Vagina (tissue), 2 donors: ENCODE measurements at places on chromosomes 5 and 9.
A peak's percentile ranks its signal among the peaks of the same experiment; 100 is the strongest.

DNA sequence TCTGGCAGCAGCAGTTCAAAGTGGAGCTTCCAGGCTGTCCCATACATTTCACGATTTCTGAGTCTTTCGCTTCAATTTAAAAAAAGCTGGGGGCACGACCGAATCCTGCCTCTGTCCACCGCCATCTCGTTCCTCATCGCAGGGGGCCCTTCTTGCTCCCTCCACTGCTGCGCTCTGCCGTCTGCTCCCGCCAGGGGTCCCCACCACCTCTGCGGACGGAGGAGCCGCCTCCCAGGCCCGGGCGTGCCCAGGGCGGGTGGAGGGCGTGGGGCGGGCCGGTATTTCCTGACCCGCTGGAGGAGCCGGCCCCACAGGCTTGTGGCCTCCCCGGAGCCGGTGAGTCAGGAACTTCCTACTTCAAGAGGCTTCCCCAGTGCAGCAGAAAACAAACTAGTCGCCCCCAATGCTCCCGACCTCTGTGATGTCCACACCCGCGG, 50.4 kb downstream of the USP20 start:
- peaks cover 31% of the 10 kb centered on the region for H3K4me1 ChIP-seq
- H3K27me3 ChIP-seq: no peaks in the 10 kb centered on the region
- H3K36me3 ChIP-seq: peaks cover 4% of the 10 kb centered on the region
- H3K4me3 ChIP-seq: peak overlapping the region; percentile 41

- H3K4me3 ChIP-seq: no peak overlapping the region
- peaks cover 7% of the 10 kb centered on the region for H3K4me1 ChIP-seq
- H3K27me3 ChIP-seq: no peaks in the 10 kb centered on the region
These were observed 18.5 kb upstream of the ERMP1 start for GRCh38 chr9:5851445-5851844.

DNA sequence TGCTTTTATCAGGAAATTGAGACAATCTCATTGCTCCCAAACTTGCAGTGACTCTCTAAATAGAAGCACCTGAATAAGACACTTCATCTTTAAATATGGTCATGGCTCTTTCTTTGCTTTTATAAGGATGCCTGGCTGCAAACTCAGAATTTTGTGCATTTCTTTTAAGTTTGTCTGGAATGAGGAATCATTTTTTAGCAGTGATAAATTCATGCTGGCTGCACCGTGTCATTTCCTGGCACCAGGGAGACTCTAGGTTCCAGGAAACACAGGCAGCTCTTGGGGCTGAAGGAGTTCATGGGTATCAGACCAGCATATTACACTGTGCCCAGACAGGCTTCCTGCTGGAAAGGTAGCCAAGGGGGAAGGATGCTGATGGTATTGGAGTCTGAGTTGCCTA, 109.9 kb downstream of the NUDT12 start:
- no peak for DNase-seq
- H3K36me3 ChIP-seq: no peaks in the 10 kb centered on the region
- H3K27me3 ChIP-seq: no peaks in the 10 kb centered on the region
- no peak overlapping the region for H3K4me3 ChIP-seq

DNA sequence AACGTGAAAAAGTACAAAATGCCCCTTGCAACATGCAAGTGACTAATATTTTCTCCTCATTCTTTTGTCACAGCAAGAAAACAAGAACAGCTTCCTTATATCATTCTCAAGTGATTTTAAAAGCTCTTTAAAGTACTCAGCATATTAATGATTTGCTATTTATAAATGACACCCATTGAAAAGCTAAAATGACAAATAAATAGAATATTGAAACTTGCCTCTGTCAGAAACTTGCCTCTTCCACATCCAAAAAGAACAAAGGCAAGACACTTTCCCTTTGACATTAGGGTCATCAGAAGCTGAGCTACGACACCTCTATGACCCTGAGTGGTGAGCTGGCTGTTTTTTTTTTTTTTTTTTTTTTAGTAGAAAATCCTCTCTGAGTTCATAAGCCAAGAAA, 339.6 kb upstream of the ITGA1 start:
- H3K36me3 ChIP-seq: no peaks in the 10 kb centered on the region
- H3K4me3 ChIP-seq: no peak overlapping the region
- H3K27me3 ChIP-seq: no peaks in the 10 kb centered on the region
- H3K4me1 ChIP-seq: no peaks in the 10 kb centered on the region
- no peak for DNase-seq
- no peak overlapping the region for H3K27ac ChIP-seq

DNA sequence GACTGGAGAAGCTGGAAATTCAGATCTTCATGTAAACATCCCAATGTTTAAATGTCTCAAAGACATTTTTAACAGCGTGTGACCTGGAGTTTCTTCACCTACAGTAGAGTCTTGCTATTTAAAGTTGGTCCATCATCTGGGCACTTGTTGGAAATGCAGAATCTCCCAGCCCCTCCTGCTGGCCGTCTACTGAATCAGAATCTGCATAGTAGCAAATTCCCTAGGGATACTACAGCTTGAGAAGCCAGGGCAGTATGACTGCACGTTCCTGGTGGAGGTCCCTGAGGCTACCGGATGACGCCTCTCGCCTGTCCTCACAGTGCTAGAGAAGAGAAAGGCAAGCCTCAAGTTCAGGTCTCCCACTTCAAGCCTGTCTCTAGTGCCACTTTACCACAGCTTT, 15.7 kb downstream of the SAP30L start:
- H3K36me3 ChIP-seq: peaks cover 25% of the 10 kb centered on the region
- DNase-seq: no peak
- no peaks in the 10 kb centered on the region for H3K4me1 ChIP-seq
- no peak overlapping the region for H3K4me3 ChIP-seq
